ENCODE measurements at places on chromosomes 12 and 14. TPM values are rescaled to one million over a fixed set of nuclear protein-coding genes. Genes with fewer than 3 reads are reported as not detected.

DNA sequence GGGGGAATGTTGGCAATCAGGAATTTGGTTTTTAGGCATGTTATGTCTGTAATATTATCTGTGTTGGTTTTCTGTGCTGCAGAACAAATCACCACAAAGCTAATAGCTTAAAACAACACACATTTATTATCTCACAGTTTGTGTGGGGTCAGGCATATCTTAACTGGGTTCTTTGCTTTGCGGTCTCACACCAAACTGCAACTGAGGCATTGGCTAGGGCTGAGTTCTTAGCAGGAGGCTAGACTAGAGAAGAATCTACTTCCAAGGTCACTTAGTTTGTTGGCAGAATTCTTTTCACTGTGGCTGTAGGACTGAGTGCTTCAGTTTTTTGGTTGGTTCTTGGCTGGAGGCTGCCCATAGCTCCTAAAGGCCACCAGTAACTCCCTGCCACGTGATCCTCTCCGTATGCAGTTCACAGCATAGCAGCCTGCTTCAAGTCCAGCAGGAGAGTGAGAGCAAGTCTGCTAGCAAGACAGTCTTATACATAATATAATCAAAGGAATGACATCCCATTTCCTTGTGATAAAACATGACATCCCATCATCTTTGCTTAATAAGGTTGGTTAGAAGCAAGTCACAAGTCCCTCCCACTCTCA, 21.6 kb downstream of the ATF1 start:
- no peak for DNase-seq

EID3 gene
- polyA plus RNA-seq = 0.55 TPM

DNA sequence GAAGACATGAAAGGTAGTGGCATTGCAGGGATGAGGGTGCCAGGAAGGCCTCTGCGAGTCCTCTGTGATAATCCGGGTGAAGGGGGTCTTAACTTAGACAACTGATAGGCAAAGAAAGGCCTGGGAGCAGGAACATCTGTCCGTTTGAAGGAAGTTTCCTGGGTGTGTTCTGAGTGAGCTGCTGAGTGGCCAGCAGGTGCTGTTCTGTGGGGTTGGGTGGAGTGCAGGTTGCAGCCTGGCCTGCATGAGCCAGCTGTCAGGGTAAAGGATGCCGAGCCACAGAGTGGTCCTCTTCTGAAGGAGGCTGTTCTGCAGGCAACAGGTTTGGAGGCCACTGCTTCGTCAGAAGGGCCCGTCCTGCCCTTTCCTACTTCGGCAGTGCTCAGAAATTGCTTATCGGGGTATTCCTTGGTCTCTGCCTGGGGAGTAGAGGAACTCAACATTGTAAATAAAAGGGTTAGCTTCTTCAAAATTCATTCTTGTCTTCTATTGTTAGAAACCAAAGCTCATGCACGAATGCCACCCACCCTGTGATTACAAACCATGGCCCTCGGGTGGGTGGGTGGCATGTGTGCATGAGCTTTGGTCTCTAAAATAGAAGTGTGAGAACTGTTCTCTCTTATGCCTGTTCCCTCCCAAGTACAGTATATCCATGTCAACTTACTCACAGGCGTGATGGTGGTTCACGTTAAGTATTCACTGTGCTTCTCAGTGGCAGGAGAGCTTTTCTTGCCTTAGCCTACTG, 118.9 kb downstream of the CHST11 start:
- DNase-seq = no peak

GRCh38 chr12:93127582-93128331, 198.7 kb upstream of the EEA1 start:
- peak; percentile 92 for DNase-seq

GRCh38 chr14:76376878-76377734, 1.2 kb downstream of the ESRRB start:
- DNase-seq = no peak

DNA sequence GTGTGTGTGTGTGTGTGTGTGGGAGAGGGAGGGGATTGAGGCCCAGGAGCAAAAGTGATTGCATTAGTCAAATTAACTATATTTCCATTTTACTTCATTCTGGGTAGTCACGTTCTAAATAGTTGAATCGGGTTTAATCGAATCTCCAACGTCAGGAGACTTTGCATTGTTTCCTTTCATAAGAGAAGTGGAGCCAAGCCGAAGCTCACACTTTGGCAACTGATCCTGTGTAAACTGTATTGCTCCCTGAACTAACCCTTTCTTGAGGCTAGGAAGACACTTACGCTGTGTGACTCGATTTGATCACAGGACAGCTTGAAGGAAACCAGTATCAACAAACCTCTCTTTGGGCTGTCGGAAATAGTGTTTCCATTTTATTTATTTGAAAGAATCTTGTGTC, 363.4 kb upstream of the ATP2B1 start:
- no peak for DNase-seq

NCAPD2 gene
- 8.1 TPM for polyA plus RNA-seq

DNA sequence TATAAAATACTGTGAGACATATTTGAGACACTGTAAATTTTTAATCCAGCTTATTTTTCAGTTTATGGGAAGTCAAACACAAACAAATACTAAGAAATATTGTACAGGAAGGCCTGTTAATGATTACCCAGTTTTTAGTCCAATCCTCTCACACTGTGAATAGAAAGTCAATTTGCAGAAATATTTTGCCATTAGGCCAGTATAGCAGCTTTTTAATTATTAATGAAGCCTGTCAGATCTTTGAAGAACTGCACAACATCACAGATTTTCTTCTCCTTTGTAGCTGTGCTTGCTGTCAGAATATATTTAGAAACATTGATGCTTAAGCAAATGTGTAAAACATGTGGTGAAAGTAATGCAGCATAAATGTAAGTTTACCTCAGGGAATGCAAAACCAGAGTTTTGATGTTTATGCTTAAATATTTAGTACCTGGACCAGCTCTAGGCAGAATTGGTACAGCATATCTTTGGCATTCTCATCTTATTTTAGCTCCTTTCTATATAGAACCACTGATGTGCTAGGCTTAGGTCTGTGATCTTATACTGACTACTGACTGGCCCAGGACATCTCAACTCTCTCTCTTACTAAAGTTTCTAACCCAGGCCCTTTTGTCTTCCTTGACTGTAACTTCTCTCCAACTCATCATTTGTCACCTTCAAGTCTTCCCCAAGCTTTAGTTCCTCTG, 230.8 kb upstream of the NAV3 start:
- no peak for DNase-seq

Measured in heart left ventricle (tissue), 16 donors.